ENCODE measurements at places on chromosomes 11 and 22. TPM values are rescaled to one million over a fixed set of nuclear protein-coding genes. Genes with fewer than 3 reads are reported as not detected.

DNA sequence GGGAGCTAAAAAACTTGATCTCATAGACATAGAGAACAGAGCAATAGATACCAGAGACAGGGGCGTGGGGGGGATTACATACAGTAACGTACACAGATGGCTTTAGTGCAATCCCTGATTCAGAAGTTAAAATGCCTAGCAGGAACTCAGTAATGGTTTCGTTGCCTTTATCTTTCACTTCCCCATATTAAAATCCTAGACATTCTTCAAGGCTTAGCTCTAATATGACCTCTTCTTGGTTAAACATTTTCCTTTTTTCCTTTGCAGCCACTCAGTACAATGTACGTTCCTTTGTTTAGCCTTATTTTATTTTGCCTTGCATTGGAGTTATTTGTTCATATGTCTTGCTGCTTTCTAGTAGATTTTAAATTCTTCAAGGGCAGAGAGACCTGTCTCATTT, 104.9 kb downstream of the C11orf87 start:
- no peak for DNase-seq

DNA sequence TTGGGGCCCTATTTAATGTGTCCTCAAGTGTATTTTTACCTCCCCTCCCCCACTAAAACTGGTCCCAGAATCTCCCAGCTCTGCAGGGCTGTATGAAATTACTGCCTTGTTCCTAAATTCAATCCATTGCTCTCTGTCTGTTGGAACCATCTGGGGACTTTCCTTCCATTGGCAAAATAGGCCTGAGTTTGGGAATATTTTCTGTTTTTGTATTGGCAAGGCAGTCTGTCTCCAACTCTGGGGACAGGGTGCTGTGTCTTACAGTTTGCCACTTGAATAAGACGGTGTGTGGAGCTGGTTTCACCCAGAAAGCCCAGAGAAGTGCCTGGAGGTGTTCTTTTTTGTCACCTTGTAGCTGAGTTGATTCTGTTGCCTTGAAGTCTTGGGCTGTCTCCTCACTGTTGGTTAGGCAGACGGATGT, 1.3 kb downstream of the PACS1 start:
- no peak for DNase-seq

DNA sequence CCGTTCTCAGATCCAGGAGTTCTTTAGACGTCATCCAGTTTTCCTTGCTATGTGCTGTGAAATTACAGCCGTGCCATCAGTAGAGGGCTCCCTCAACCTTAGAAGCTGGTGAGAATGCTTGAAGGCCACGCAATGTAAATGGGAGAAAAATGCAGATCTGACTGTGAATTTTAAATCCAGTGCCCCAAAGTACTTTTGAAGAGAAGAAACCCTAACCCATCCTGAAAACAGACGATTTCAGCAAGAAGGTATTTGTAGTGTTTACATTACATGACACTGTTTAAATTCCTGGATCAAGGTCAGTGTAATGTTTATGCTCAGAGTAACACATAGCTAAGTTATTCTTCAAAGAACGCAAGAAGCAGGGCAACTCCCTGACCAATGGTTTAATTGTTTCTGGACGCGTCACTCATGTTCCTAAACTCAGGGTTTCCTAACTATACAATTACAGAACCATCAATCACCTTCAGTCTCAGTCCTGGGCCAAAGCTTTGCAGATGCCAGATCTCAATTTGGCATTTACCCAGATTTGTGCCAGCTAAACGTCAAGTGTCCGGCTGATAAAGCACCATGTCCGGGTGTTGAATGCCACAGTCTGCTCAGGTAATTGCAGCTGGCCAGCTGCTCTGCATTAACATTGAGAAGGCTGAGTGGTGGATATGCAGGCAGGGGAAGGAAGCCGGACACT, 38.2 kb downstream of the ADAMTS8 start:
- no peak for DNase-seq

The PHLDA2 gene
- 0.30 TPM for total RNA-seq

The OR8D4 gene
- 0.06 TPM for total RNA-seq

All from spinal cord (tissue), 10 donors.